ENCODE measurements at places on chromosomes 2 and 18.
A peak's percentile ranks its signal among the peaks of the same experiment; 100 is the strongest.

DNA sequence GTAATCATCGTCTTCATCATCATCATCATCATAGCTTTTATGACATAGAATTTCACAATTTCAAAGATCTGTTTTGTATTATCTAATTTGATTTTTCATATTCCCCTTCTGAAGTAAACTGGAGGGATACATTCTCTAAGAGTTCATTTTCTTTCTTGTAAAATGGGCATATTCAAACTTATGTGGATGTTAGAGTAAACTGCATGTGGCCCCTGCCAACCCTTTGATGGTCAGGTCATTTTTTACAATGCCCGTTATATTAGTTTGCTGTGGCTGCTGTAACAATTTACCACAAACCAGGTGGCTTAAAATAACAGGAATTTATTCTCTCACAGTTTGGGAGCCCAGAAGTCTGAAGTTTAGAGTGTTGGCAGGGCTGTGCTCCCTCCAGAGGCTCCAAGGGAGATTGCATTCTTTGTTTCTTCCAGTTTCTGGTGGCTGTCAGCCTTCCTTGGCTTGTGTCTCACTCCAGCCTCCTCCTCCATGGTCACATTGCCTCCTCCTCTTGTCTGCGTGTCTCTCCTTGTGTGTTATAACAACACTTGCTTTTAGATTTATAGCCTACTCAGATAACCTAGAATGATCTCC, 127.5 kb upstream of the MMADHC start:
- DNase-seq: peak; percentile 25

GRCh38 chr18:35588995-35589394, 7.5 kb downstream of the GALNT1 start:
- DNase-seq: no peak

- no peak for DNase-seq
These were observed 728 bp downstream of the AUP1 start for GRCh38 chr2:74528600-74529356.

- DNase-seq: no peak
These were observed 72.2 kb upstream of the ALKAL2 start for GRCh38 chr2:360124-360523.

DNA sequence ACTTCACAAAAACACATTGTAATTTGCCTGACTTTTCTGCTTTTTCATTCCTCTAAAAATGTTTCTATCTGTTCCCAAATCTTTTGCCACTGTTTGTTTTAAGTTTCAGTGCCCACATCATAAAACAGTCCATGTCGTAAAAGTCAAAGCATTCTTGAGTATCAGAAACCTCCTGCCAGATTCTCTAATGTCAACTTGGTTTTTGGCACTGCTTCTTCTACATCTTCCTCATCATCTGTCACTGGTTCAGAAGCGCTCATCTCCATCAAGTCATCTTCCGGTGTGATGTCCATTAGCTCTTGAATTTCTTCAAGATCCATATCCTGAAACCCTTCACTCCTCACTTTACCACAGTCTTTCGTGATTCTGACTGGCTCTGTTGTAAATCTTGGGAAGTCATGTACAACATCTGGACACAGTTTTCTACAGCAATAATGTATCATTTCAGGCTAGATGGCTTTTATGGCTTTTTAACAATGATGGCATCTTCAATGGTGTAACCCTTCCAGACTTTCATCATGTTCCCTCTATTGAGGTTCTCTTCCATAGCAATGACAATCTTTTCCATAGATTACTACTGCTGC, 19.6 kb downstream of the CUL3 start:
- DNase-seq: no peak
